ENCODE measurements at places on chromosomes 3 and 15. TPM values are rescaled to one million over a fixed set of nuclear protein-coding genes. Genes with fewer than 3 reads are reported as not detected.

The TGM5 gene
- polyA plus RNA-seq = not detected

The CHDH gene
- polyA plus RNA-seq = 0.02 TPM

The TMEM207 gene
- not detected for polyA plus RNA-seq

The MAP4 gene
- 285 TPM for polyA plus RNA-seq

The TRH gene
- polyA plus RNA-seq = not detected

The ACAN gene
- 0.20 TPM for polyA plus RNA-seq

The FSIP1 gene
- 0.43 TPM for polyA plus RNA-seq

The CPNE9 gene
- polyA plus RNA-seq = not detected

The CCR8 gene
- polyA plus RNA-seq = not detected

Data from AG04450 (cell line).